ENCODE measurements at places on chromosomes 2 and 18.
A peak's percentile ranks its signal among the peaks of the same experiment; 100 is the strongest.

GRCh38 chr2:223243233-223243632, 191.2 kb downstream of the KCNE4 start:
- no peak for DNase-seq

- no peak for DNase-seq
Measured at GRCh38 chr2:118224895-118225311, 136.6 kb downstream of the INSIG2 start.

GRCh38 chr2:161204846-161205245, 44.6 kb downstream of the TANK start:
- no peak for DNase-seq

GRCh38 chr18:8890957-8891464, 185.7 kb downstream of the MTCL1 start:
- DNase-seq, result no peak

DNA sequence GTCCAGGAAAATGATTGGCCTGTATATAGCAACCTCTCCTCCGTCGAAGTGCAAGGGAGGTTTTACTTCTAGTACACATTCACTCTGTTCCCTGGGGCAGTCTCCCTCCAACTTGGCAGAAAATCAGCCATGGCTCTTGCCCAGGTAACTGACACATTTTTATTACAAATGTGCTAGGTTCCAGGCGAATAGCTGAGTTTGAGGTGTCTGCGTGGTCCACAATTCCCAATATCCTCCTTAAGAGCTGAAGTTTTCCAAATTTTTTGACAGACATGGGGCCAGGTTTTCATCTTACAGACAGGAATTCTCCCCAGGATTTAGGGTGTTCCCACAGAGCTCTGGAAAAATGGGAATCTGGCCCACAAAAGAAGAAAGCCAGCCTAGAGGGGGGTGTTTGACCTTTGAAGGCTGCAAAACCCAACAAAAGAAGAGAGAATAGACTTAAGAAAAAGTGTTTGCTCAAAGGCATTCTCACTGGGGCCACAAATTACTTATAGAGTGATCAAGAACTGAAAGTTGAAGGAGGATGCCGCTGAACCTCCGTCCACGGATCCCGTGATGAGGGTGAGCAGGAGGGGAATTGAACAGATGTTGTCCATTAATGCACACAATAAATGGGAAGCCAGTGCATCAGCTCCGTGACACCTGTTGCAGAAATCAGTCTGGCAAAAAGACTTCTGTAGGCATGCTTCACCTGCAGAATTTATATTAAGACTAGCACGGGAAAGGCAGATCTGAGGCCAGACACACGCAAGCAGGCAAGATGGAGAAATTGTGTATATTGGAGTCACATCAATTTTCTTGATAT, 242.3 kb upstream of the COPS8 start:
- no peak for DNase-seq

GRCh38 chr2:70835643-70836042, at the start of gene CD207:
Gene CD207 (minus strand): TSS chr2:70835816. CDS start chr2:70835776, 40 bp downstream.
- DNase-seq, result no peak

- no peak for DNase-seq
Measured at GRCh38 chr2:196681510-196681909, 42.0 kb downstream of the CCDC150 start.

- DNase-seq, result no peak
Measured at GRCh38 chr18:43542016-43542415, 264.7 kb upstream of the SYT4 start.

- peak; percentile 8 for DNase-seq
Measured at GRCh38 chr2:191740016-191740419, 62.1 kb downstream of the NABP1 start.

- DNase-seq, result no peak
Measured at GRCh38 chr2:85503851-85504777, 34.9 kb upstream of the MAT2A start.

- DNase-seq, result no peak
Measured at GRCh38 chr2:71850306-71850801, 297.3 kb downstream of the CYP26B1 start.

GRCh38 chr2:164967781-164968228, 12.5 kb upstream of the SLC38A11 start:
- no peak for DNase-seq

GRCh38 chr2:37718515-37719161, 47.2 kb upstream of the CDC42EP3 start:
- DNase-seq, result no peak

DNA sequence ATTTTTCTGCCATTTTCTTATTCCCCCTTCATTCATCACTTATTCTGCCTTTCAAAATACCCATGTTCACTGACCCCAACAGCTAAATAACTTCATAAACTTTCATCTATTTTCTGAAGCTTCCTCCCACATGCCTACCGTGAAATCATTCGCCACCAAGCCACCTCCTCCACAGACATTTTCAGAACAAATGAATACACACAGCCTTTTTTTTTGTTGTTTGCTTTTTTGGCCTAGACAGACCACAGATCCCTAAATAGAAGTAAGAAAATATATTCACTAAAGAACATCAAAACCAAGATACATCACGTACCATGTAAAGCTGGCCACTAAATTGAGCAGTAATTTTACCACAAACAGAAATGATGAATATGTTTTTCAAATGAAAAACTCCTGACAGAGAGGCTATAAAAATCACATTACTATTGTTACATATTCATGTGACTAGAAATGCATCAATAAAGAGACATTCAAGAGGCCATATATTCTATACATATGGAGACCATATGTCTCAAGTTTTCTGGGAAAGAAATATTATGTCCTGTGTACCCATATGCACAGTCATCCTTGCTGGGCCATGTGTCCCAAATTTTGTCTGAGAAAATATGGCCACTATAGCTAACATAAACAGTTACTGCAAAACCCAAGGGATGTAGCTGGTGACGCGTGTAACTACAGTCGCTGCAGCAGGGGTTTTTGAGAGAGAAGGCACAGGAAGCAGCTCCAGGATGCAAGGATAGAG, 200.3 kb downstream of the FBXO15 start:
- DNase-seq, result no peak

DNA sequence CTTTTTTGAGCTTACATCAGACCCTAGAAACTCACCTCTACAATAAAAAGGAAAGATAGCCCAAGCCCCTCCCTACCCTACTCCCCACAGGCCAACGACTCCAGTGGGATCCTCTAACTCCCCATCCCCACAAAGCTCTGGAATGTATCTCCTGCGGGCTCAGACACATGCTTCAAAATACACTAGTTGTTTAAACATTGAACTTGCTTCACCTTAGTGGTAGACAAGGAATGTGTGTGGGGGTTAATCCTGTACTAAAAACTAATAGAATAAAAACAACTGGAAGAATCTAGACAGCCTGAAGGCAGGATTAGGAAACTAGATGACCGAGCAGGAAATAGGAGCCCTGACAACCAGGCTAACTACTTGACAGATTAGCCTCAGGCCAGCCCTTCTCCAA, 211.5 kb downstream of the SUCLG1 start:
- DNase-seq, result no peak

DNA sequence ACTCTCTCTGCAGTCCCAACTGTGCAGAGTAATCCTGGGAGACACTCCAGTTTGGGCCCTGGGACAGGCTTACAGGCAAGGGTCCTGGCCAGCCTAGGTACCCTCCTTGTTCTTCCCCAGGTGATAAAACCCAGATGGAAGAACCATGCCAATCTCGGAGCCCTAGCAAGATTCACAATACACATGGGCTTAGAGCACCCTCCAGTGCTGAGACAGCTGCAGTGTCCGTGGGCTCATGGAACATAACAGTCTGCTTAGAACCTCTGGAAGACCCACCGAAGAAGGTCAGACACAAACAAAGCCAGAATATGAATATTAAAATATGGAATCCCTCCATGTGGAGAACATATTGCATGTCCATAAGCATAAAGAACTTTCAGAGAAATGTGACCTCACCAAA, 568.1 kb downstream of the KCNJ3 start:
- no peak for DNase-seq

DNA sequence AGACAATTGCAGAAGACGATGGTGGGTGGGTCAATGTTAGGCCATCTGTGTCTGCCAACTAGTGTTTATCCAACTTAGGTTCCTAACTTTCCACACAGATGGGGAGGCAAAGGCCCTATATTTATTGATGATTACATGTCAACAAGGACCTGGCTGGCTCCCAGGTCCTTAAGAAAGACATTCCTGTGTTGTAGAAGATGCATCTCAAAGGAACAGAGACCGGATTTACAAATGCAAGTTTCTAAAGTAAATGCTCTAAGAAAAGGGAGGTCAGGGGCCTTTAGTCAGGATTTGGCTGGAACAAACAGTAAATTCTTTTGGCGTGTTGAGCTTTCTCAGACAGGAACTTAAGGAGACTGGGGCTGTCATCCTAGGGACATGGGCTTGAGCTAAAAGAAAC, 175.0 kb downstream of the SH3BP4 start:
- DNase-seq, result no peak

GRCh38 chr18:25646971-25647370, 295.0 kb upstream of the ZNF521 start:
- no peak for DNase-seq

All from stimulated activated CD4-positive, alpha-beta T cell treated with anti-CD3 and anti-CD28 coated beads, Interleukin-12 subunit alpha, Interleukin-12 subunit beta, amount 100 ng/mL, for 48 hours (primary cell).